Memory B cell (primary cell): ENCODE measurements at places on chromosomes 3 and 15.

DNA sequence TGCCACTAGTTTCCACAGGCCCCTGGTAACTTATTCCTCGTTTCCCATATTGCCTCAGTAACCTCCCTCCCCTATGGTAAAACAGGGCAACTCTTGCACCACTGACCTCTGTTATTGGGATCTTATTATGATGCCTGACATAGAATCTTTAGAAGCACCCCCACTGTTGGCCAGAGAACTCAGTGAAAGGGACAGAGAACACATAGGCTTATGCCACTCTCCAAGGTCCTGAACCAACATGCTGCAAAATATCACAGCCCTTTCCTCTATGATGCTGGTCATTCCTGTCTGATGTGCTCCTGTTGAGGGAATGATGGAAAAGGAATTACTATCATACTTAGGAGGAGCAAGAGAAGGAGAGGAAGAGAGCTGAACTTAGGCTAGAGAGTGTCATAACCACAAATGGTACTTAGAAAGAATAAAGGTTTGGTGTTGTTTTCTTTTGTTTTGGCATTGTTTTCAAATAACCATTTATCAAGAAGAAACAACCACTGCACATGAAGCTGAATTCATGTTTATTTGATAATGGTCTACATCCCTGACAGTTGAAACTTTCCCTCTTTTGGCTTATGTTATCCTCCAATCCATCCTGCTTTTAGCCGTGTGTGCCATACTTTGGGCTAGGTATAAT, 330.2 kb downstream of the EPHB1 start:
- H3K27me3 ChIP-seq = no peaks in the 10 kb centered on the region
- no peak overlapping the region for H3K27ac ChIP-seq
- no peak overlapping the region for H3K4me3 ChIP-seq
- no peaks in the 10 kb centered on the region for H3K4me1 ChIP-seq
- no peak for DNase-seq

GRCh38 chr15:76056931-76057330, 2.9 kb upstream of the TMEM266 start:
- peak; percentile 45 for DNase-seq
- peak overlapping the region; percentile 56 for H3K4me3 ChIP-seq

GRCh38 chr3:128051459-128051836, 789 bp upstream of the SEC61A1 start:
- no peaks in the 10 kb centered on the region for H3K27me3 ChIP-seq
- H3K4me3 ChIP-seq = peak overlapping the region; percentile 97

GRCh38 chr3:56422316-56422715, 46.0 kb downstream of the ERC2 start:
- H3K27me3 ChIP-seq = peaks cover 11% of the 10 kb centered on the region
- no peak overlapping the region for H3K27ac ChIP-seq
- H3K4me3 ChIP-seq = no peak overlapping the region

GRCh38 chr3:149959443-149959842, 11.3 kb downstream of the PFN2 start:
- H3K4me1 ChIP-seq = peaks cover 9% of the 10 kb centered on the region
- no peak overlapping the region for H3K27ac ChIP-seq
- peaks cover 6% of the 10 kb centered on the region for H3K36me3 ChIP-seq

GRCh38 chr15:69608661-69609060, 156.0 kb downstream of the RPLP1 start:
- peaks cover 4% of the 10 kb centered on the region for H3K4me1 ChIP-seq
- peaks cover 1% of the 10 kb centered on the region for H3K27me3 ChIP-seq
- no peaks in the 10 kb centered on the region for H3K36me3 ChIP-seq
- H3K4me3 ChIP-seq = no peak overlapping the region
- DNase-seq = no peak

DNA sequence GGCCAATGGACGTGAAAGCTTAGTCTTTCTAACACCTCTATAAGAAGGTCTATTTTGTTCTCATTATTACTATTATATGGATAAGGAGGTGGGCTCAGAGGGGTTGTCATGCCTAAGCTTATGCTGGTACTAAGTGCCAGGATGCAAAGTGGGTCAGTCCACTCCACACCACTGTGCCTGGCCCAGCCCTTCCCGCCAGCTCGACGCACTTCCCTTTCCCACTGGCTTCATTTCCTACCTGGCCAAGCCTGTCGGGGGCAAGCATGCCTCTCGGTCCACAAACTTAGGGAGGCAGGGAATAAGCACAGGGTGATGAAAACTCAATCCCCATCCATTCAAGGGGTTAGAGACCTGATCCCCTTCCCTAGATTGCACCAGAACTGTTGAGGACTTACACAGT, 5.9 kb upstream of the SYNM start:
- H3K36me3 ChIP-seq = no peaks in the 10 kb centered on the region
- H3K4me3 ChIP-seq = no peak overlapping the region
- peaks cover 3% of the 10 kb centered on the region for H3K4me1 ChIP-seq
- H3K27me3 ChIP-seq = peaks cover 23% of the 10 kb centered on the region
- DNase-seq = no peak

GRCh38 chr3:164452707-164453106, 625.6 kb downstream of the SI start:
- H3K36me3 ChIP-seq = no peaks in the 10 kb centered on the region
- no peak for DNase-seq
- H3K4me1 ChIP-seq = no peaks in the 10 kb centered on the region
- no peak overlapping the region for H3K27ac ChIP-seq
- H3K4me3 ChIP-seq = no peak overlapping the region

DNA sequence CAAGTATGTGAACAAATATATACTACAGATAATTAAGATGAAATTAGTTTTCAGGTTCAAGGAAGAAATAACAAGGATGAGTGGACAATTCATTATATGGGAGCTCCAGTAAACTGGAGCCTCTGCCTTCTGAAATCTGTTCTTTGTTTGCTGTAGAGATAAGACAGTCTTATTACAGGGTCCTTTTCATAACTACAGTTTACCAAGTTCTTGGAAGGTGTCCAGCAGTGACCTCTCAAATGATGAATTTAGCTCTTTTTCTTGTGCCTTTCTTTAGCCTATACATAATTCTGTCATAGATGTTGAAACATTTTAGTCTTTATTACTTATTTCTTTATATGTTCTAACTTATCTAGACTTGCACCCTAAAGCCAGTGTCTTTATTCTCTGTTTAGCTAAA, 89.7 kb upstream of the GBE1 start:
- H3K4me3 ChIP-seq = no peak overlapping the region
- H3K4me1 ChIP-seq = no peaks in the 10 kb centered on the region
- no peak overlapping the region for H3K27ac ChIP-seq
- no peaks in the 10 kb centered on the region for H3K27me3 ChIP-seq
- no peaks in the 10 kb centered on the region for H3K36me3 ChIP-seq
- no peak for DNase-seq

DNA sequence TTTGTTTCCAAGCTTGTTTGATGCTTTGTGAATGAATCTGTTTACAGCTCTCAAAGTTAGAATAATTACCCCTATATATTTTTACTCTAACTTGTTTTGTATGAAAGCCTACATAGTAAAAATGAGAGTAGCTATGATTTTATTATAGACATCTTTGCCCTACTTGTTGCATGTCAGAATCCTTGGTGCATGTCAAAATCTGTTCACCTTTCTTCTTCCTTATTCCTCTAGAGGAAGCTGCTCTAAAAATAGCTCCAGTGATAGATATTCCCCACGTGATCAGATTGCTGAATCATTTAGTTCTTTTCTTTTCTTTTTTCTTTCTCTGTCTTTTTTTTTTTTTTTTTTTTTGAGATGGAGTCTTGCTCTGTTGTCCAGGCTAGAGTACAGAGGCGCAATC, 39.8 kb downstream of the LRRC49 start:
- H3K4me3 ChIP-seq = no peak overlapping the region
- H3K27me3 ChIP-seq = peaks cover 6% of the 10 kb centered on the region
- no peak for DNase-seq
- peaks cover 1% of the 10 kb centered on the region for H3K36me3 ChIP-seq

- DNase-seq = peak; percentile 14
- peak overlapping the region; percentile 87 for H3K27ac ChIP-seq
- peaks cover 39% of the 10 kb centered on the region for H3K4me1 ChIP-seq
- H3K4me3 ChIP-seq = peak overlapping the region; percentile 86
Observed at GRCh38 chr3:43286841-43287499, 630 bp downstream of the SNRK start.

DNA sequence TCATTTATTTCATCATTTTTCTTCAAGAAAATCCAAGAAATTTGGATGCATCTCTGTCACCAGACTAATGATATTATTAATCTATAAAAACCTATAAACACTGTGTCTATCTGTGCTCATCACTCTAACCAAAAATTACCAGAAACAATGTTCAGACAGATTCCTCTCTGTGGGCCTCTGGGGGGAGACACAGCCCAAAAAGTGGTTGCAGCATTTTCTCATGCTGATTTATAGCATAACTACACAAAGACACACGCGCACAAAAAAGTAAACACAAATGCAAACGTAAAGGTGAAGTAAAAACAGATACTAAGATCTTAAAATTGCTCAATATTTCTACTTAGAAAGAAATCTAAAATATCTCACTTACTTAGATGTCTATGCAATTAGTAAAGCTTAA, 976.0 kb downstream of the GBE1 start:
- H3K36me3 ChIP-seq = no peaks in the 10 kb centered on the region
- no peaks in the 10 kb centered on the region for H3K27me3 ChIP-seq
- H3K4me3 ChIP-seq = no peak overlapping the region
- H3K4me1 ChIP-seq = no peaks in the 10 kb centered on the region
- H3K27ac ChIP-seq = no peak overlapping the region
- DNase-seq = no peak

DNA sequence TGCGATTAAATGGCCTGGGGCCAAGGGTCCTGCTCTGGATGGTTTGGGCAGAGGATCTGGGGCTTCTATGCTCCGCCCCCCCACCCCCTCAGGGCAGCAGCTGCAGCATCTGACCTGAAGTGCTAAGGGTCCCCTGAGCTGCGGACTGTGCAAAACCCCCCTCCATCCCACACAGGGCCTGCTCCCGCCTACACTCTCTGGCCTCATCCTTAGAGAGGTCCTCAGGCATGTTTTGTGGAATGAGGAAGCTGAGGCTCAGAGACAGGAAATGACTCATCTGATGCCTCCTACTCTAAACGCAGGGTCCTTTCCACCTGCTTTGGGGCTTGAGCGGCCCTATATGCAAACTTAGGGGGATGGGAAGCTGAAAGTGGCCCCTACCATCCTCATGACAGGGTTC, 59.5 kb upstream of the CTSH start:
- H3K27me3 ChIP-seq = no peaks in the 10 kb centered on the region
- H3K4me1 ChIP-seq = peaks cover 43% of the 10 kb centered on the region
- H3K4me3 ChIP-seq = peak overlapping the region; percentile 67
- DNase-seq = peak; percentile 54
- no peaks in the 10 kb centered on the region for H3K36me3 ChIP-seq

- no peaks in the 10 kb centered on the region for H3K4me1 ChIP-seq
- no peaks in the 10 kb centered on the region for H3K27me3 ChIP-seq
- H3K4me3 ChIP-seq = no peak overlapping the region
- DNase-seq = no peak
Observed at GRCh38 chr15:37693926-37694325, 240.5 kb upstream of the TMCO5A start.

GRCh38 chr3:68620211-68620610, 312.1 kb downstream of the TAFA4 start:
- no peak for DNase-seq
- H3K36me3 ChIP-seq = no peaks in the 10 kb centered on the region
- H3K4me1 ChIP-seq = no peaks in the 10 kb centered on the region
- no peak overlapping the region for H3K27ac ChIP-seq
- H3K4me3 ChIP-seq = no peak overlapping the region
- no peaks in the 10 kb centered on the region for H3K27me3 ChIP-seq

DNA sequence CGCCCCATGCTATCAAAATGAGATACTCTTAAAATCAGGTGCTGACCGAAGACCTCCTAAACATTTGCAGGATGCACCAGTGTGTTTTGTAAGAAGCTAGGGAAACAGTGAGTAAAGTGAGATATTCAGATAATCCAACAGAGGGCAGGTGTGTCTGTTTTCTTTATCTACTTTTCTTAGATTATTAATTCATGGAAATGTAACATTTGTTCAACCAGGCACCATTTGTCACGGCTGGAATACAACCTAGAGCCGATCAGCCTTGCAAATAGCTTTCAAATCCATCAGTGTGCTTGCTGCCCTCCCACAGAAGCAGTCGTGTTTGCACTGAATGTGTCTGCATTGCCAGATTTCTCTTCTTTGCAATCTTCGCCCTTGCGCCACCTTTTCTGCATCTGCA, 201.9 kb upstream of the CHRM5 start:
- H3K4me1 ChIP-seq = no peaks in the 10 kb centered on the region
- no peak for DNase-seq
- peaks cover 6% of the 10 kb centered on the region for H3K27me3 ChIP-seq
- no peak overlapping the region for H3K27ac ChIP-seq

GRCh38 chr3:56375654-56376053, 92.6 kb downstream of the ERC2 start:
- no peaks in the 10 kb centered on the region for H3K36me3 ChIP-seq
- H3K27ac ChIP-seq = no peak overlapping the region
- peaks cover 3% of the 10 kb centered on the region for H3K27me3 ChIP-seq
- no peaks in the 10 kb centered on the region for H3K4me1 ChIP-seq

- H3K27ac ChIP-seq = no peak overlapping the region
- no peaks in the 10 kb centered on the region for H3K36me3 ChIP-seq
- H3K27me3 ChIP-seq = no peaks in the 10 kb centered on the region
- H3K4me1 ChIP-seq = peaks cover 2% of the 10 kb centered on the region
Observed at GRCh38 chr3:159832024-159832423, 156.6 kb upstream of the IL12A start.

DNA sequence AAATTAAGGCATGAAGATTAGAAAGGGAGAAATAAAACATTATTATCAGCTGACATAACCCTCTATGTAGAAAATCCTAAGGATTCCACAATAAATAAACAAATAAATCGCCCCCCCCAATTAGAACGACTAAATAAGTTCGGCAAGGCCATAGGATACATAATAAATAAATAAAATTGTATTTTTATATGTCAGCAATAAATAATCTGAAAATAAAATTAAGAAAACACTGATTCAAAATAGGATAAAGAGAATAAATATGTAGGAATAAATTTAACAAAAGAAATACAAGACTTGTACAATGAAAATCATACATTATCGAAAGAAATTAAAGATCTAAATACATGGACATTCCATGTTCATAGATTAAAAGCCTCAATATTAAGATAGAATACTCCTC, 5.1 kb downstream of the TTC23 start:
- no peak for DNase-seq
- H3K27me3 ChIP-seq = no peaks in the 10 kb centered on the region
- no peaks in the 10 kb centered on the region for H3K36me3 ChIP-seq

DNA sequence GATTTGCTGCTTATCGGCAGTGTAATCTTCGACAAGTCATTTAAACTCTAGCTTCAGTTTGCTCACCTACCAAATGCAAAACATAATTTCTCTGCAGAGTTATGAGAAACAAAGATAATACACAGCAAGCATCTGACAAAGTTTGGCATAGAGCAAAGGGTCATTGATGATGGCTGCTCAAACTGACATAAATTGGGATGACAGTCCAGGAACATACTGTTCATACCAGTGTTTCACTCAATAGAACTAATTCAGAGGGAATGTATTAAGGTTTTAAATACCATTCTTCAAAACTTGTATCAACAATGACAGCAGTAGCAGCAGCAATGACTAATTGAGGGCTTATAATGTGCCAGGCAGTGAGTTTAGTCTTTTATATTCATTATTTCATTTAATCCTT, 137.6 kb downstream of the SPATA16 start:
- no peak for DNase-seq
- H3K4me3 ChIP-seq = no peak overlapping the region
- no peaks in the 10 kb centered on the region for H3K27me3 ChIP-seq
- no peaks in the 10 kb centered on the region for H3K36me3 ChIP-seq
- H3K27ac ChIP-seq = no peak overlapping the region

GRCh38 chr15:53160092-53160704, 370.1 kb upstream of the ONECUT1 start:
- DNase-seq = no peak
- peaks cover 4% of the 10 kb centered on the region for H3K27me3 ChIP-seq
- H3K27ac ChIP-seq = no peak overlapping the region

- H3K36me3 ChIP-seq = peaks cover 5% of the 10 kb centered on the region
- H3K27ac ChIP-seq = no peak overlapping the region
- no peaks in the 10 kb centered on the region for H3K27me3 ChIP-seq
- DNase-seq = no peak
- peaks cover 24% of the 10 kb centered on the region for H3K4me1 ChIP-seq
Observed at GRCh38 chr3:188246905-188247304, 92.9 kb downstream of the LPP start.
